A549 treated with DMSO at 1 μM for 4 hours (cell line): ENCODE measurements at places on chromosomes 4 and X. TPM values are rescaled to one million over a fixed set of nuclear protein-coding genes. Genes with fewer than 3 reads are reported as not detected.

LINC00632 gene
- 2.4 to 3.6 TPM (median 2.8 TPM) in 5 replicates for total RNA-seq

NDST4 gene
- not detected in 5 replicates for total RNA-seq

SLC10A6 gene
- total RNA-seq, result not detected in 5 replicates

NPY1R gene
- total RNA-seq, result 0.03 to 0.09 TPM (median 0.06 TPM) in 4 of 5 replicates, not detected in the other

WNK3 gene
- total RNA-seq, result 0.01 TPM in 2 of 5 replicates, not detected in the others

SAGE1 gene
- total RNA-seq, result 0.04 to 0.07 TPM (median 0.06 TPM) in 3 of 5 replicates, not detected in the others

NPY2R gene
- total RNA-seq, result 0.02 to 0.08 TPM (median 0.08 TPM) in 4 of 5 replicates, not detected in the other

CPEB2 gene
- total RNA-seq, result 12.8 to 16.1 TPM (median 14.2 TPM) in 5 replicates

NAP1L5 gene
- 1.9 to 2.7 TPM (median 2.4 TPM) in 5 replicates for total RNA-seq

TMPRSS11D gene
- not detected in 5 replicates for total RNA-seq

TRIML1 gene
- 0.05 TPM in 1 of 5 replicates, not detected in the others for total RNA-seq
